Activated CD4-positive, alpha-beta memory T cell treated with anti-CD3 and anti-CD28 coated beads for 36 hours (primary cell): ENCODE measurements at places on chromosomes 2 and 18. TPM values are rescaled to one million over a fixed set of nuclear protein-coding genes. Genes with fewer than 3 reads are reported as not detected.

DNA sequence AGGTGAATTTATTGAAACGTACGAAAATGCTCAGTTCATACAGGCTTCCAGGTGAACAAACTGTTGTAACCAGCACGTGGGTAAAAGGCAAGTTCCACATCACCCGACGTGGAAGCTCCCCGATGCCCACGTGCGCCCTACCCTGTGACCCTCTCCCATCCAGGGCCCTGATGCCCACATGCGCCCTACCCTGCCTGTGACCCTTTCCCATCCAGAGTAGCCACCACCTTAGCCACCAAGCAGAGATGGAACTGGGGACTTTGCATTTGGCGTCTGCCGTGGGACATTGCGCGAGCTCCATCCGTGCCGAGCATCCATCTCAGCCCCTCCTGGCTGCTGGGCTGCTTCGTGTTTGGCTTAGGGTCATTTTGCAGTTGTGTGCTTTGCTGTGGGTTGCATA is 37.5 kb downstream of the ANO7 start:
- no peak for DNase-seq

- DNase-seq, result no peak
Measured at GRCh38 chr2:149155196-149155969, 116.9 kb downstream of the LYPD6B start.

DNA sequence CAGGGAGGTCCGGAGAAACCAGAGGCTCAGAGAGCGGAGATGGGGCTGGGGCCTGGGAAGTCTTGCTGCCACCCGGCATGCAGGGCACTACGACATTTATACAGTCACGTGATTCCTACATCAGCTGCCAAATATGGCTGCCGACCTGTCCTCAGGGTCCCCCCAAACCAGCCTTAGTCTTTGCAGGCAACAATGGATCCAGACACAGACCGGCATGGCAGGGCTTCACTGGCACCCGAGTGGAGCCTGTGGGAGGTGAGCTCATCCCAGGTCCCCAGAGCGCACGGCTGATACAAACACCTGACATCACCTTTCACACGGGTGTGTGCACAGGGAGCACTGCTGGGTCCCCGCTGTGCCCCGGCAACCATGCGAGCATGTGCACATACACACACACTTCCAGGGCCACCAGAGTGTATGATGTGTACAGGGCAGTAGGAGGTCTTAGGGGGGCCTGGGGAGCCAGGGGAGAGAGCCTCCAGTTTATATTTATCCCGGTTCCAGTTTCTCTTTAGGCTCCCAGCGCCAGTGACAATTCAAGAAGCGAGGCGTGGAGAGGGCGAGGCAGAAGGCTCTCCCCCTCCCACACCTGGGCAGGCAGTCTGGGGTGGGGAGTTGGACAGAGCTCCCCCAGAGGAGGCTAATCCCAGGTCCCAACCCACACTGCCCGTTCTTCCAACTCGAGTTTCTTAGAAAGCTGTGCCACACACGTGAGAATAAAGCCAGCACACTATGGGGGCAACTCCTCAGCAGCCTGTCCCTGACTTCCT is 2.7 kb downstream of the SEMA4C start:
- DNase-seq, result no peak

GRCh38 chr2:217051416-217051815 is 191.6 kb upstream of the TNP1 start:
- no peak for DNase-seq

DNA sequence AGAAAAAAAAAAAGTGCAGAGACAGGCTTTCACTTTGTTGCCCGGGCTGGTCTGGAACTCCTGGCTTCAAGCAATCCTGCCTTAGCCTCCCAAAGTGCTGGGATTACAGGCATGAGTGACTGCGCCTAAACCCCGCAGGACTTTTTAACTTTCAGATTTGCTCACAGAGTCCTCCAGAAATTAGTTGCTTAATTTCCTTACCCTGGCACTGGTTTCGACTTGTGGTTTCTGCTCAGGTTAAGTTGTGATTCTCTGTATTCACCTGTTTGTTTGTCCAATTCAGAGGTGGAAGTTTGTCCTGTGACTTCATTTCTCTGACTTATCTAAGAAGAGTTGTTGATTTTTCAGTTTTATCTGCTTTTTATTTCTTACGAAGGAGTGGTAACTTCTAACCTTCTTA is 238.1 kb downstream of the TMEM182 start:
- DNase-seq, result no peak

DNA sequence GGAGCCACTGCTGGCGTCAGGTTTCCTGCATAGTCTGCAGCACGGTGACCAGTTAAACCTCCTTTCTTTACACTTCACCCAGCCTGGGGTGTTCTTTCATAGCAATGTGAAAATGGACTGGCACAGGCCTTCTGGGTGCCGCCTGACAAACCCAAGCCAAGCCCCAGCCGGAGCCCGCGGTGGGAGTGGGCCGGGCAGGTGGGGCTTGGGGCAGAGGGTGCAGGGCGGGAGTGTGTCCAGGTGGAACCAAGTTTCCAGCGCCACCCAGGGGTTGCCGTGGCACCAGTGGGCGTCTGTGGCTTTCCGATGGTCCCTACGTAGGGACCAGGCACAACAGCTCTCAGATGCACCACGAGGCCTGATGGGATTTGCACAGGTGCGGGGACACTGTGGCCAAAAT is 75.8 kb downstream of the RTP5 start:
- DNase-seq, result no peak

DNA sequence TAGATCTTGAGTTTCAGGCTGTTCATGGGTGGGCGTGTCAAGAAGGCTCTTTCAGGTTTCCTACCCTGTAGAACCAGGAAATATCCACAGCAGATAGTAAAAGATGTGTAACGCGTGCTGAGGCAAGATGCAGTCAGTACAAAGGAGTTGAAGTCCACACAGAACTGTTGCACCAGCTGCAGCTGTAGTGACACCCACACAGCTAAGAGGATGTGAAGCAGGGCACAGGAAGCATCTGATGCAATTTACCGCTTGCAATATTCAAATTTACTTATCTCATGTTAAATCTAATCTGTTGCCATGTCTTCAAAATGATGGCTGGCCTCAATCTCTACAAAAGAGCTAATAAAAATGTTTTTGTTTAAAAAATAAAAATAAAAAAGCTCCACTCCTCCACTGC is 132.8 kb downstream of the ARHGAP15 start:
- DNase-seq, result peak; percentile 74

- no peak for DNase-seq
Measured at GRCh38 chr18:35707247-35707646, 125.7 kb downstream of the GALNT1 start.

- peak; percentile 95 for DNase-seq
Measured at GRCh38 chr2:97697252-97698235, 15.8 kb upstream of the ZAP70 start.

GRCh38 chr2:188966079-188966571 is 8.0 kb upstream of the COL3A1 start:
- DNase-seq, result no peak

DNA sequence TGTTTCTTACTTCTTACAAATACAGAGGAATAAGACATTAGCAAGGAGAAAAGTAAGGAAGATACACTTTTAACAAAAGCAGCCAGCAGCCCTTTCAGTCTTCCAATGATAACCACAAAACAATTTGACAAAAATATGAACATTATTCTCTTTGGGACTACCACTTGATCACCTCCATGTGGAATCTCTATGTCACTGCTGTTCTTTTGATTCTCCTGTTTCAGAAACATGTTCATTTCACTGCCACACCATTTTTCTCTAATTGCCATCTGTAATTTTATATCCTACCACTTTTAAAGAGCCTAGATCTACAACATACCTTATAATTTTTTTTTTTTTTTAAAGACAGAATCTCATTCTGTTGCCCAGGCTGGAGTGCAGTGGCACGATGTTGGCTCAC is 10.9 kb downstream of the INO80D start:
- no peak for DNase-seq

GRCh38 chr2:114550895-114551793 is 108.7 kb downstream of the DPP10 start:
- DNase-seq, result peak; percentile 29

DNA sequence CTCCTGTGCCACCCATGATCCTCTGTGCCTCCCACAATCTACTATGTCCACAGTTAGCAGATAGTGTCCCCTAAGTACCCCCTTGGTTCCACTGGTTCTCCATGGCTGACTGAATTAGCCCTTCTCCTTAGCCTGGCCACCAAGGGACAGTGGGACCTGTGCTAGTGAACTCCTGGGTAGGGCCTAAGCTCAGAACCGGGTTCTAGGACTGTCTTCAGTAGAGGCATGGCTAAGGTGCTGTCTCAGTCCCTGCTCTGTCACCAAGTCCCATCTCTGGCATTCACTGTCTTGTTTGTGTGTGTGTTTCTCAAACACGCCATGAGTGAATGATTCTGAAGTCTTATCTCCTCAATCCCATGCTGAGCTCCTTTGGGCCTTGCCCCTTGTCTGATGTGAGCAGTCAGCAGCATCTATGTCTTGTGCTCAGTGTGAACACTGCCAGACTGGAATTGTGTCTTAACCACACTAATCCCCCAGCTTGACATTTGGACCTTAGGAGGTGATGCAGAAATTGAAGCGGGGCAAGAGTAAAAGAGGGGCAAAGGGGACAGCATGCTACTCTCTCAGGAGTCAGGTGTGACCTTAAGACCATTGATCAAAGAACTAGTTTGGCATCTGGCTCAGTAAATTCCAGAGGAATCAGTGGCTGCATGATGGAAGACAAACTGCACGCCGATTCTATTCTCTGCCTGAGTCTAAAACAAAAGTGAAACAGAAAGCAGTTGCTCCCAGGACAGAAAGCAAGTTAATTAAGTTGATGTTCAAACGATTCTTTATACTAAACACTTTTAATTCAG is 190.5 kb downstream of the ALPK2 start:
- peak; percentile 11 for DNase-seq

DNA sequence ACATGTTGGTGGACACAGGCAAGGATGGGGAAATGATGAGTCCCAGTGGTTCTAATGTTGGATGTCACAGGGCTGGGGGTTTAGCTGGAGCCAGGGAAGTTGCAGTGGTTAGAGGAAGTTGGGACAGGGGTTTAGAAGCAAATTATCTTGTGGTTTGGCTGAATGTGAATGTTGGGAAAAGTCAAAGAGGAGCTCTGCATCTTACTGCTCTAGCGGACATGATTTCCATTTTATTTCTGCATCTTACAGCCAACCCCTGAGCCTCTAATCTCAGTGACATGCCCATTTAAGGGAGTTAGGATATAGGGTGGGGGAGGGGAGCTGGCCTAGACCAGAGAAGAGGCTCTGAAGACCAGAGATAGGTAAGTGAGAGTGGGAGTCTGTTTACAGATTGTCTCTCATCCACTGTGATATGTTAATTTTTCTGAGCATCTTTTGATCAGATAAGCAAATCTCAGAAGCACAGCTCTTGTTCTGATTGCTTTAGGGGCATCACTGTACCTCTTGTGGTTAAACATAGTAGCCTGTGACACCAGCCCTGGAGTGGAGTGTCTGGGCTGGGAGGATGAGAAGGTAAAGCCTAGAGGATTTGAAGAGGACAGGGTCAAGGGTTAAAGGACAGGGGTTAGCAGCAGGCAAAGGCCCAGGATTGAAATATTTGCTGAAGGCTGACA is 43.6 kb downstream of the SETBP1 start:
- DNase-seq, result peak; percentile 27

- DNase-seq, result no peak
Measured at GRCh38 chr2:200677721-200678532, 92.1 kb downstream of the AOX1 start.

- DNase-seq, result no peak
Measured at GRCh38 chr2:239563561-239563960, 162.7 kb upstream of the HDAC4 start.

DNA sequence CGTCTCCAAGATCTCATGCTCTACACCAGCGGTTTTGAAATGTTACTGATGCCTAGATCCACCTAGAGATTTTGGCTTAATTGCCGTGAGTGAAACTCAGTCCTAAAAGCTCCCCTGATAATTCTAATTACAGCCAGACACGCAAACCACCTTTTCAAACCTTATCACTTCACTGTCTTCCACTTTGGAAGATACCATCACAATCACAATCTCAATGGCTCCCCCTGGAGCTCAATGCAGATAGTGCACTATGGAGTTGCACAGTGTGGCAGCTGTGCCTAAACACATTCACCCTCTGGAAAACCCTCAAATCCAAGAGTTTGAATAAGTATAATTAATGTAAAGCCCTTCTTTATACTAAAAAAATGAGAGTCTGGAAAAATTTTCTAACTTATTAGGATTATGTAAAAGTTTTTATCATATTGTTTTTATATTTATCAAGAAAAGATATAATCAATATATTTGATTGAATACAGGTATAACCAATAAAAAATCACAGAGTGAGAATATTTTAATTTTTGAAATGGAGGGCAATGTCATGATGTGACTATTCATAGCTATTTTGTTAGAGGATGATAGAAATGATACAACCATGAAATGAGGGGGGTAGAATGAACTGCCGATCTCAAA is 102.9 kb upstream of the SLC8A1 start:
- DNase-seq, result peak; percentile 47

DNA sequence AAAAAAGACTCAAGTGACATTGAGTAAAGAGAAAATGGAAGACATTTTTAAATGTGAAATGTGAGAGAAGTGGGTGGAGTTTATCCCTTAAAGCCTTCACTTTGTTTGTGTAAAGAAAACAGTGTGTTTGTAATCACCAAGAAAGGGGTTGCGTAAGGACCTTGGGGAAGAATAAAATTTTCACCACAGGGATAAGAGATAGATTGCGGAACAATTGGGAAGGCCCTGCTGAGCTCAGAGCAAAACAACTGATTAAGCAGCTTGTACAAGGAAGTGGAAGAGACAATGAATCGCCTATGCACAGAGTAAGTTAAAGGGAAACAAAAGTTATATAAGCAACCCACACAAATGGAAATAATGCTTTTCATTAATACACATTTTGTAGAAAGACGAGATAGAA is 327.7 kb downstream of the RAD51AP2 start:
- DNase-seq, result no peak

DNA sequence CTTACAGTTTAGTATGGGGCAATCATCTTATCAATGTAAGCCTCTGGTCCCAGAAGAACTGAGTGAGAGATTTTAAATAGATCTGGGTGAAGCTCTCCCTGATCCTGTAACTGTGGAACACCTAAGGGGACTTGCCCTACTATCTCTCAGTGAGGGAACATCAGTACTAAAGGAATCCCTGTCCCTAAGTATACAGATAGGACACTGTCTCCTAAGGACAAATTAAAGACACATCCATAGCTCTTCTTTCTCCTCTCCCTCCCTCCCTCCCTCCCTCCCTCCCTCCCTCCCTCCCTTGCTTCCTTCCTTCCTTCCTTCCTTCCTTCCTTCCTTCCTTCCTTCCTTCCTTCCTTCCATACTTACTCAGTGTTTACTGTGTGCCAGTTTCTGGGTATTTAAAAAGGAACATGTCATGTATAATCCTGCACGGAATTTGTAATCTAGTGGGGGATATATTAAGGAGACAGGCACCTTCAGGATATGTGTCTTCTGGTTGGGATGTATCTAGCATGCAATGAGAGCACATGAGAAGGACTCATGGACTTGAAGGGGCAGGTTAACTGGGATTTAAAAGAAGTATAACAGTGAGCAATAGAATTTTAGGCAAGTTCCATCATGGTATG is 222.2 kb upstream of the ATP5MC3 start:
- DNase-seq, result no peak

Gene ANKRD23
- 5.8 TPM for total RNA-seq

Gene NT5DC4
- not detected for total RNA-seq

Gene LTBP1
- 0.10 TPM for total RNA-seq

Gene NT5C1B
- not detected for total RNA-seq

Gene ADRA2B
- 0.21 TPM for total RNA-seq

Gene ZNF804A
- not detected for total RNA-seq

Gene CDCA7
- total RNA-seq, result 64.1 TPM

Gene GATA6
- 0.07 TPM for total RNA-seq

Gene RAB6C
- not detected for total RNA-seq

Gene TWSG1
- total RNA-seq, result 12.2 TPM

Gene SLC40A1
- total RNA-seq, result 4.8 TPM

Gene ALLC
- total RNA-seq, result not detected

Gene PTPN4
- total RNA-seq, result 31.6 TPM
